ENCODE measurements at places on chromosomes 3 and 15.
A peak's percentile ranks its signal among the peaks of the same experiment; 100 is the strongest.

- DNase-seq = no peak
These were observed 292.1 kb downstream of the CGGBP1 start for GRCh38 chr3:87766721-87767120.

GRCh38 chr3:134607054-134608022 lies 43.5 kb downstream of the KY start:
- DNase-seq = no peak

DNA sequence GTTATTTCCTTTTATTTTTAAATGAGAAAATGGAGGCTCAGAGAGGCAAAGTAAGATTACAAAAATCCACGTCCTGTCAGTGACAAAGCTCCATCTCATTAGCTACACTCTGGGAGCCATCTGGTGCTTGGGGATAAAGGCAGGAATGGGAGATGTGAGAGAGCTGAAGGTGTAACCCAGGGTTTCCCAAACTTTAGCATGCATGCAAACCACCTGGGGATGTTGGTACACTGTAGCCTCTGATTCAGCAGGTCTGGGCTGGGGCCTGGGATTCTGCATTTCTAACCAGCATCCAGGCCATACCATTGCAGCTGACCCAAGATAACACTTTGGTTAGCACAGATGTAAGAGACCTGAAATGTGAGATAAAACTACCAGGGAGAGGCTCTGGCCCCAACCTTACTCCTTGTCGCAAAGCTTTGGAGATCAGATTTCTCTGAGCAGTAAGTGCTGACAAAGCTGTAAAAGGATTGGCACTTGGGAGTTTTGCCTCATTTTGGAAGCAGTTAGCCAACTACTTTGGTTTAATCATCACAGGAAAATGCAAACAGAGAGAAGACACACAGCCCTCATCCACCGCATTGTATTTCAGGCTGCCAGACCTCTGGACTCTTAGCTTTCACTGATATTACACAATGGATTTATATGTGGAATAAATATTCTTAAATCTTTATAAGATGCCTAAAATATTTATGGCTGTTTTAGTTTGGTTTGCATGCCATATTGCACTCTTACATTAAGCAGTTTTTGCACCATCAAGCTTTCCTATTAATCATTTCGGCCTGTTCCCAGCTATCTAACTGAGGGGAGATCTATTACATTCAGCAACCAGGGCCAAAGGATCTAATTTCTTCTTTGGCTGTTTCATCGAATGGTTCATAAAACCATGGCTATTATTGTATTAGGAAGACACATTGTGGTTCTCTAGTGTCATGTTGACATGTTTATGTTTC lies 263.0 kb downstream of the EBLN2 start:
- DNase-seq = no peak

- peak; percentile 41 for DNase-seq
These were observed 126.2 kb upstream of the RASGRP1 start for GRCh38 chr15:38690719-38691332.
